ENCODE measurements at places on chromosomes 7 and 10.

GRCh38 chr7:73487486-73487885 lies 34.6 kb downstream of the BAZ1B start:
- no peak for DNase-seq

DNA sequence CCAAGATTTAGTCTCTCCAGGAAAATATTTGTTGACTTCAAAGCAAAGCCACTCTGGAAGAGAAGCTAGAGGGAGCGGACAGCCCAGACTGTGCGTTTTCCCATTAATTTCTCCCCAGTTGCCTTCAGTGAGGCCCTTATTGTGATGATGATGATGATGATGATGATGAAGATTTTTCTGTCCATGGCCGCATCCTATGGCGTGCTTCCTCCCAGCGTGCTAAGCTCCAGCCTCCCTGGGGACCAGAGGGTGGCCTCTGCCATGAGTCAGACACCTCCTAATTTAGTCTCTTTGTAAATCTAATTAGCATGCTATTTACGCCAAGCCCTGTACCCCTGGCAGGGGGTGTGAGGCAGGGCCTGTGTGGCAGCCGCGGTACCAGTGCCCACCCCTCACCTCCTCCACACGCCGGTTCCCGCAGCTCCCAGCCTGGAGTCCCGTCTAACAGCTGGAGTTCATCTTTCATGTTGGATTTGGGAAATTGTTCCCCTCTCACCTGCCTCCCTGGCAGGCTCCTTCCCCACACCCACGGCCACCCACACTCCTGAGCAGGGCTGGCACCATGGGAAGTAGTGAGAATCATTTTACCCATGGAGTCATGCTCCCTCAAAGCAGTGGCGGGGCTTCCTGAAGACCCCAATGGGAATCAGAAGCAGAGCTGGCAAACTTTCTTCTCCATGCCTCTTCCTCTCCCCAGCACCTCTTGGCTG lies 92.2 kb downstream of the C10orf105 start:
- DNase-seq = no peak

DNA sequence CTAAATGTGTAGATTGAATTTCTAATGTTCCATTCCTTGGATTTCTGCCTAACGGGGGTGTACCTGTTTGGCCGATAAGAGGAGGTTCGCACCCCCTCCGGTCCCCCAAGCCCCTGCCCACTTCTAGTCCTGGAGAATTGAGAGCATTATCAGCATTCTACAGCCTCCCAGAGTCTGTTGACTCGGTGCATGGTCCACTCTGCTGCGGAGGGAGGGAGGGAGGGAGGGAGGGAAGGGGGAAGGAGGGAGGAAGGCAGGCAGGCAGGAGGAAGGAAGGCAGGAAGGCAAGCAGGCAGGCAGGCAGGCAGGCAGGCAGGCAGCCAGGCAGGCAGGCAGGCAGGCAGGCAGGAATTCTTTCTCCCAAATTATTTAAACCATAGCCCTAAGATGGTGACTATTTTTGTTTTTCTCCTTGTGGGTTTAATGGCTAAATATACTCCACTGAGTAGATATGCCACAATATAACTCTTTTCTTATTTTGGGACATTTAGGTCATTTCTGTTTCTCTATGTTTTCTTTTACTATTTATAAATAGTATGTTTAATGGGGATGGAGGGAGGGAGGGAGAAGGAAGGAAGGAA lies 69.5 kb upstream of the CHST15 start:
- DNase-seq = no peak

- peak; percentile 77 for DNase-seq
Observed at GRCh38 chr7:45136106-45137060, 21.2 kb upstream of the RAMP3 start.

DNA sequence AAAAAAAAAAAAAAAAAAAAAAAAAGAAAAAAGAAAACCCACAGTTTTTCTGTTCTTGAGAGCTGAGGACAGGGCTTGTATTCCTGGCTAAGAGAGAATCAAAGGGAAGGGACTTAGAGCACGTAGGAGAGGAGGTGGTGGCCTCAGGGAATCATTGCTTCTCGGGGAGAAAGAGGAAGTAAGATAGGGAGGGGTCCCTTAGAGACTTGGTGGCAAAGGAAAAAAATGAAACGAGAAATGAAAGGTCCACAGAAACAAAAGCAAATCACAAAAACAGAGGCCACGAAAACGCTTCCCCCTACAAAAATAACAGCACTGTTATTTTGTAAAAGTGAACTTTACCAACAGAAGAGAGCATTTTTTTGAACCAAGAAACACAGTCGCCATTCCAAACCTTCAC lies 323.1 kb upstream of the GALNT17 start:
- no peak for DNase-seq

- no peak for DNase-seq
Observed at GRCh38 chr10:99695761-99696160, 36.2 kb downstream of the COX15 start.

DNA sequence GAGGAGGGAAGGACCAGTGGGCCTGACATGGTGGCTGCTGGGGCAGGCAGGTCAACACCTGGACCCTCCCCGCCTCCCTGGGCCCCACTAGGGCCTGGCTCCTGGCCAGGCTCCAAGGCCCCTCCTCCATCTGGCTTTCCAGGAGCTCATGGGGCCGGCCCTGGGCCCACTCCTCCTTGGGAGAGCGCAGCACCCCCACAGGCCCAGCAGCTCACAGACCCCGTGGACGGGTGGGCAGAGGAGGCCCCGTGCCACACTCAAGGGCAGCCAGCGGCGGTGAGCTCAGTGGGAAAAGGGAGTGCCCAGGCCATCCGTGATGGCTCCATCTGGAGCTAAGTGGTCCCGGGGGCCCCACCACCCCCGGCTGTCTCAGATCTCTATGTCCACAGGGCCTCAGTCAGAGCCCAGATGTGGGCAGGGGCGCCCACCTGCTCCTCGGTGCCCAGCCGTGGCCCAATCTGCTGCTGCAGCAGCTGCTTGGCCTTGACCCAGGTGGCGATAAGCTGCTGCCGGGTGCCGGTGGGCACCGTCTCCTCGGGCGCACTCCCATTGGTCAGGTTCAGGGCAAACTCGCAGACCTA lies 32.8 kb downstream of the CFAP46 start:
- no peak for DNase-seq

DNA sequence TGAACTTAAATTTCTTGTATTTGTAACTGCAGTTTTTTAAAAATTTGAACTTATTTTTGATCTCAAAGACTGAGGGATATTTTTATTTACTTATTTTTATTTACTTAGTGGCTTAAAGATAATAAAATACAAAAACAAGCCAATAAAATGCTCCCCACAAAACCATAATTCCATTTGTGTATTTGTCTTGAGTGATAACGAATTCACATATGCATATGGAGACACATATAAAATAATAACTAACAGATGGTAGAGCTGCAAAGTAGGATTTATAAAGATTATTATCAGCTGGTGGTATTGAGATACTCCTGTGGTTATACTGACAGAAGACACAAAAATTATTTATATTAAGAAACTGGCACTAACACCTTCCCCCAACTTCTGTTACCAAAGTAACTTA lies 90.2 kb upstream of the RPA3 start:
- no peak for DNase-seq

- no peak for DNase-seq
Observed at GRCh38 chr7:22256541-22257096, 100.3 kb downstream of the RAPGEF5 start.

DNA sequence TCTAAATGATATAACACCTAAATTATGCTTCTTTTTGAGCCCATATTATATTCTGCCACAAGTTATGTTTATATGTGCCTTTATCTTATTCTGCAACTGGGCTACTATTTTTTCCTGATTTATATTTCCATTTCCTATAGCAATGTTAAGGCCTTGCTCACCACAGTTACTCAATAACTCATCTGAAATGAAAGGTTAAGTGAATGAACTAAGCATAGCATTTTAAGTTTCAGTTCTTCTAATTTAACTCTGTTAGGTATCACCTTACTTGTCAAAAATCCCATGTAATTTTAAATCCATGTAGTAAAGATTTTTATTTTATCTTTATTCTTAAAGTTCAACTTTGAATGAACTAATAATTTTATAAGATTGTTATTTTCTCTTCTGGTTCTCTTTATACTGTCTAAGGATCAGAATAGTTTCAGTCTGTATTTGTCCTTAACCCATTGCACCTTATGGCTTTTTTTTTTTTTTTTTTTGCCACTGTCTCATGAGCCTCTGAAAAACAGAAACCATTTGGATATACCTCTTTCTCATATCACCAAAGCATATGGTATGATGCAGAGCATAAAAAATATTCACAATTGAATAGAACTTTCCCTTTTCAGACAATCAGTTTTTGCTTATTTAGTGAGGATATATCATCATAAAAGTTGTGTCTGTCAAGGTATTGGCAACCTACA lies 301.8 kb upstream of the ZWINT start:
- DNase-seq = no peak

GRCh38 chr7:113004726-113005454 lies 81.7 kb downstream of the GPR85 start:
- no peak for DNase-seq

GRCh38 chr7:6495597-6496262 lies 48.0 kb upstream of the DAGLB start:
- no peak for DNase-seq
